ENCODE measurements at places on chromosomes 3 and 15.
A peak's percentile ranks its signal among the peaks of the same experiment; 100 is the strongest.

DNA sequence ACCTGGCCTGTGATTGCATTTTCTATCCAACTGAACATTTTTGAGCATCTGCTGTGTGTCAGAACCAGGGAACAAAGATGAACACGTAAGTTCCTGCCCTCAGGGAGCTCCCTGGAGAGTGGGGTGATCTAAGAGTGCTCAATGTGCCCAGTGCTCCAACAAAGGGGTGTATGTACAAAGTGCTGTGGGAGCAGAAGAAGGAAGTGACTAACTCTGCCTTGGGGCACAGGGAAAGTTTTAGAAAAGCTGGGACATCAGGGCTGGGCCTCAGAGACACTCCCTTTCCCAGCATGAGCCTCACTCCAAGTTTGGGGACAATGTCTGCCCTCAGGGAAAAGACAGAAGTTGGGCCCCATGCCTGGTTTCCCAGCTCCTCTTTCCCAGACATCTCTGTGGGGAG is 27.6 kb upstream of the BNC1 start:
- no peak for DNase-seq

DNA sequence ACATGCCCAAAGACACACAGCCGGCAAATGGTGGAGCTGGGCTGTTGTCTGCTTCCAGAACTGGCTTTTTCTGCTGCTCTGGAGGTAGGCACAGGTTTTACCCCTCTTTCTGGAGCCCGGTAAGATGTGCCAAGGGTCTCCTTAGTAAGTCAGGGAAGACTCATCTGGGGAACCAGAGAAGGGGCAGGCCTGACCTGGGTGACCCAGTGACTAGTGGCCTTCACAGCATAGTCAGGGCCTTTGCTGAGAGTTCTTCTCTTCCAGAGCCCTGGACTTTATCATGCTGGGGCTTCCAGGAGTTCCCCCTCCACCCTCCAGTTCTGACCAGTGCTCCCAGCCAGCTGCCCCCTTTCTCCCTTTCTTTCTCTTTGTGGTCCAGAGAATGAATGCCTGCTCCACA is 3.2 kb downstream of the CD276 start:
- DNase-seq, result no peak

DNA sequence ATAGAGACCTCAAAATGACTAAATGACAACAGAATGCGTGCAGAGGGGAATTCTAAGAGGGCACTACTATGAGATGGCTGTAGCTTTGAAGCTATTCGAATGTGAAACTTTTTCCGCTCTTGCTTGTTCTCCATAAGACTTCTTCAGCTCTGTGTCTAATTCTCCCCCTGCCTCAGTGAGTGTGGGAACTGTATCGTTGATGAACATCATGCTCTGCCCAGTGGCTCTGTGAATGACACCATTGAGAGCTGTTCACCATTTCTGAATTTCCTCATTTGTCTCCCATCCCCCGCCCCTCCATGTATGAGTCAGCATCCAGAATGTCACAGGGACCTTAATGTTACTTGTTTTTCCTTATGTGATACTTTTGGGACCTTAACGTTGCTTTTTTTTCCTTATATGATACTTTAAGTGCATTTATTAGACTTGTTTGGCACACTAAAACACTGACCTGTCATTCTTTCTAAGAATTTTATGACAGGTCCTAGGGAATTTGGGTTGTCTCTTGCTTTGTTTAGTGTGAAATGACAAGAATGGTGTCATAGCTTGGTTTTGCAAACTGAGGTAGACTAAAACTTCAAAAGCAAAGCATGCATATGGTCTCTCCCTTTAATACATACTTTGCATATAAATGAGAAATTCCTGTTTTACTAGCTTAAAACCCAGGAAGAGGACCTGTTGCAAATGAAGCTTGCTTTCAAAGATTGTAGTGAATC is 99.6 kb downstream of the FNDC3B start:
- peak; percentile 4 for DNase-seq

DNA sequence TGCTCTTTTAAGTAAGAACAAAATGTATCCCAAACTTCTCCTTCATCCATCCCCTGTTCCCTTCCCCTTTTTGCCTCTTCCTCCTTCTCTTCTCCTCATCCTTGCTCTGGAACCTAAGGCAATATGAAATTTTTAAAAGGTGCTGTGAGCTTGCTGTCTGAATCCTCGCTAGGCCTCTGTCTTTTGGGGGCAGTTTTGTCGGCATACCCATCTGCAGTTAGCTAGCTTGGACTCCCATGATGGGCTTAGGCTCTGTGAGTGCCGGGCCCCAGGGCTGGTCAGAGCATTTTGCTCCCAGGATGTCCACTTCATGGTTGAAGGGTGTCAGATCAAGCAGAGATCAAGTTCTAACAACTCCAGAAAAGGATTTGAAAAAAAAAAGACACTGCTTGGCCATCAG is 18.6 kb downstream of the ZIC1 start:
- no peak for DNase-seq

DNA sequence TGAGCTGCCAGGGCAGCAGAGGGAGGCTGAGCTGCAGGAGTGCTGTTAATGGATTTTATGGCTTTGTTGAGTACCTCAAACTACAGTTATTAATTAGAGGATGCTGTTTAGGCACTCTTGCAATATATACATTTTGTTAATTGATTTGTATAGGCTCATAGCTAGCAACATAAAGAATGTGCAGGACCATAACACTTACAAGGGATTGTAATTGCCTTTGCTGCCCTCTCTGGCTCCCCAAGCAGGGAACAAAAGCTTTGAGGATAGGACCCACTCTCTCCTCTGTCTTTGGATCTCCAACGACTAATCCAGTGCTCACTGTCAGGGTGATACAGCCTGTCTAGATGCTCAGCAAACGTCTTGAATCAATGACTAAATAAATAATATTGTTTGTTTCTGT is 1.2 kb upstream of the CLSTN2 start:
- DNase-seq, result no peak

GRCh38 chr15:82958638-82959037 is 6.1 kb upstream of the HOMER2 start:
- DNase-seq, result no peak

DNA sequence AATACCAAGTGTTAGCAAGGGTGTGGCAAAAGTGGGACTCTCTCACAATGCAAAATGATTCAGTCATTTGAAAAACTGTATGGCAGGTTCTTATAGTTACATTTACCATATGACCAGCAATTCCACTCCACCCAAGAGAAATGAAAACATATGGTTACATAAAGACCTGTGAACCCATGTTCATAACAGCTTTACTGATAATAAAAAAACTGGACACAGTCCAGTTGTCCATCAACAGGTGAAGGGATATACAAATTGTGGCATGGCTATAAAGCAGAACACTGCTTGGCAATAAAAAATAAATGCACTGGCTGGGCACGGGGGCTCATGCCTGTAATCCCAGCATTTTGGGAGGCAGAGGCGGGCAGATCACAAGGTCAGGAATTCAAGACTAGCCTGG is 30.8 kb downstream of the RAD18 start:
- no peak for DNase-seq

GRCh38 chr15:42730536-42730935 is 6.4 kb downstream of the CDAN1 start:
- no peak for DNase-seq

- peak; percentile 36 for DNase-seq
Measured at GRCh38 chr3:39291903-39292329, 12.1 kb upstream of the CX3CR1 start.

- no peak for DNase-seq
Measured at GRCh38 chr15:101156509-101157159, 95.2 kb downstream of the CHSY1 start.

- DNase-seq, result no peak
Measured at GRCh38 chr3:51146781-51147180, 238.3 kb upstream of the MANF start.

GRCh38 chr3:14898929-14899328 is 48.5 kb upstream of the NR2C2 start:
- no peak for DNase-seq

DNA sequence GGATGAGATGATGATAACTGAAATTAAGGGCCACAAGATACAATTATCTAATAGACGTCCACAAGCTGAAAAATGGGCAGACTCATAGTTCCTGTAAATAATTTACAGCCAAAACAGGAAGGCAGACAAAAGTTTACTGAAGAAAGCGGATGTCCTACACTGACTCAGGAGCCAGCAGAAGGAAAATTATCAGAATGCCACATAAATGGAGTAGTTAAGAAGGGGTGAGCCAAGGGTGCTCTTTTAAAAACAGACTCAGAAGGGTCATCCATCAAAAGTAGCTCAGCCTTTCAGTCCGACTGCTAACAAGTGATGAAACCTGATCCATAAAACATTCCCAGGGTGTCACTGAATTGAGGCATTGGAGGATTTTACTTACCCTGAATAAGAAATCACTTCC is 39.8 kb downstream of the TUSC7 start:
- DNase-seq, result no peak

Data from stimulated activated CD4-positive, alpha-beta T cell treated with anti-CD3 and anti-CD28 coated beads, TNF-alpha, amount 100 ng/mL, for 1 hour (primary cell).